ENCODE measurements at places on chromosomes 2 and 18. TPM values are rescaled to one million over a fixed set of nuclear protein-coding genes. Genes with fewer than 3 reads are reported as not detected.

The CDH2 gene
- total RNA-seq = 106 TPM

The UGT1A4 gene
- total RNA-seq = not detected

The AQP12A gene
- total RNA-seq = not detected

The SLC39A6 gene
- 36.7 TPM for total RNA-seq

The SGPP2 gene
- not detected for total RNA-seq

The PIEZO2 gene
- 6.5 TPM for total RNA-seq

The WNT6 gene
- total RNA-seq = not detected

The NEU4 gene
- total RNA-seq = 0.41 TPM

The CNRIP1 gene
- 0.81 TPM for total RNA-seq

The ZC3H8 gene
- 2.1 TPM for total RNA-seq

The NTSR2 gene
- total RNA-seq = not detected

The SAG gene
- total RNA-seq = not detected

The ACMSD gene
- total RNA-seq = not detected

The SCYGR4 gene
- not detected for total RNA-seq

The GNAL gene
- total RNA-seq = 38.9 TPM

The IL36RN gene
- total RNA-seq = not detected

The ASPRV1 gene
- total RNA-seq = 0.90 TPM

The NETO1 gene
- total RNA-seq = 15.9 TPM

The MC4R gene
- 0.03 TPM for total RNA-seq

The AP1S3 gene
- total RNA-seq = 3.3 TPM

The CDKL4 gene
- 0.41 TPM for total RNA-seq

The OSBPL6 gene
- total RNA-seq = 9.2 TPM

The FN1 gene
- total RNA-seq = 50.4 TPM

The LONRF2 gene
- total RNA-seq = 0.04 TPM

The RAB27B gene
- 0.11 TPM for total RNA-seq

The SNTG2 gene
- total RNA-seq = 2.1 TPM

The ESPNL gene
- 1.5 TPM for total RNA-seq

The C2orf49 gene
- total RNA-seq = 8.4 TPM

The MORN2 gene
- 7.3 TPM for total RNA-seq

The NUP35 gene
- 38.4 TPM for total RNA-seq

The SERPINB13 gene
- total RNA-seq = not detected

The AGFG1 gene
- total RNA-seq = 116 TPM

The TFCP2L1 gene
- total RNA-seq = 1.6 TPM

The ZBTB14 gene
- 19.9 TPM for total RNA-seq

The SDC1 gene
- total RNA-seq = 27.2 TPM

The CLIP4 gene
- total RNA-seq = 0.30 TPM

The PPIL3 gene
- 34.6 TPM for total RNA-seq

The PROM2 gene
- total RNA-seq = 1.1 TPM

The INPP5D gene
- total RNA-seq = 1.7 TPM

The STAMBP gene
- 46.3 TPM for total RNA-seq

The RGPD3 gene
- 0.17 TPM for total RNA-seq

The PSMA8 gene
- not detected for total RNA-seq

The SOX11 gene
- total RNA-seq = 26.6 TPM

The MTA3 gene
- 59.6 TPM for total RNA-seq

The SCYGR2 gene
- not detected for total RNA-seq

The NT5DC4 gene
- total RNA-seq = not detected

The STON1 gene
- 9.0 TPM for total RNA-seq

The HOXD12 gene
- not detected for total RNA-seq

The DGUOK gene
- total RNA-seq = 82.9 TPM

The ABCG8 gene
- not detected for total RNA-seq

The RAPH1 gene
- total RNA-seq = 9.0 TPM

The CFC1 gene
- total RNA-seq = 0.52 TPM

The DOK6 gene
- 2.5 TPM for total RNA-seq

The TMEM247 gene
- total RNA-seq = not detected
